ENCODE measurements at places on chromosomes 1 and 21. TPM values are rescaled to one million over a fixed set of nuclear protein-coding genes. Genes with fewer than 3 reads are reported as not detected.
A peak's percentile ranks its signal among the peaks of the same experiment; 100 is the strongest.

- H3K4me3 ChIP-seq = no peak overlapping the region
- no peaks in the 10 kb centered on the region for H3K27me3 ChIP-seq
- H3K36me3 ChIP-seq = no peaks in the 10 kb centered on the region
- H3K27ac ChIP-seq = no peak overlapping the region
- H3K4me1 ChIP-seq = peaks cover 4% of the 10 kb centered on the region
- DNase-seq = no peak
Measured at GRCh38 chr1:234212764-234213657, 160.2 kb upstream of the COA6 start.

DNA sequence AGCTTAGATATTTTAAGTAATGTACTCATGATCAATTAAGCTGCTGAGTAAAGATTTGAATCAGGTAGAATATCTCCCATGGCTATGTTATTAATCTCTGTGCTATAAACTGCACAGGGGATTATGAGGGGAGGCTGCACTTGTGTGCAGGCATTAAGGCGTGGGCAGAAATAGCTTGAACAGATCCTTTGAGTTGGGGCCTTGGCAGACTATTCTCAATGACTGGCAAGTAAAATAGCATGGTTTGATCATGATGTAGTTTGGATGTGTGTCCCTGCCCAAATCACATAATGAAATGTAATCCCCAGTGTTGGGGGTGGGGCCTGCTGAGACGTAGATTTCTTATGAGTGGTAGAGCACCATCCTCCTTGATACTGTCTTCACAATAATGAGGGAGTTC lies 220.3 kb downstream of the PLPP3 start:
- no peak overlapping the region for H3K27ac ChIP-seq
- H3K4me3 ChIP-seq = no peak overlapping the region
- no peak for DNase-seq
- no peaks in the 10 kb centered on the region for H3K36me3 ChIP-seq

GRCh38 chr1:6486433-6487011 lies 4.9 kb downstream of the PLEKHG5 start:
- H3K27me3 ChIP-seq = no peaks in the 10 kb centered on the region
- peak; percentile 89 for DNase-seq
- no peak overlapping the region for H3K27ac ChIP-seq

DNA sequence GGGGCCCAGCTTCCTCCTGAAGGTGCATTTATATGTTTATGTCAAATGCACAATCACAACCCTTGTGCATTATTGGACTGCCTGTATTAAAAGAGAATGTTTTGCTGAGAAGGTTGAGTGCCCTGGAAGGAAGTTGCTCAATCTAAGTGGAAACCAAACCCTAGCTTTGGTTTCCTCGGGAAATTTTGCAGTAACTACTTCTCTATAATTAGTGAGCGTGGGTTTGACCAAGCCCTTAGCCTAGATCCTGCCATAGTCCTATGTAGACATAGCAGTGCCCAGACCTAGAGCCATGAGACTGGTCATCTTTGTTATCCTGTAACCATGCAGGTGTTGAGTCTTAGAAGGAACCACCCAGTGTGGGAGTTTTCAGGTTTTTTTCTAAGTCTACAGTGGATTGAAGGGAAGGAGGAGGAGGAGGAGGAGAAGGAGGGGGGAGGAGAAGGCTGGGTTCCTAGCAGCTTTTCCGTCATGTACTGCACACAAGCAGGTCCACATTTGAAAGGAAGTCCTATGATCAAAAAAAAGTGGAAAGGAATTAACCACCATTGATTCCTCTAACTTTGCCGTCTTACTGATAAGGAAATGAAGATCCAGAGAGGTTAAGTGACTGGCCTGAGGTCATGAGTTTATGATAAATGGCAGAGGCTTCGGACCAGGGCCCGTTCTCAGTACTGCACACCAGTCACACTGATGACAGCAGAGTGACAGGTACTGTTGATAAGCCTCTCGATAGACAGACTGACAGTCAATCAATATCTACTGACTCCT lies 72.2 kb upstream of the LYST start:
- H3K4me3 ChIP-seq = no peak overlapping the region
- DNase-seq = no peak
- no peaks in the 10 kb centered on the region for H3K4me1 ChIP-seq
- no peaks in the 10 kb centered on the region for H3K36me3 ChIP-seq
- peak overlapping the region; percentile 8 for H3K27ac ChIP-seq

DNA sequence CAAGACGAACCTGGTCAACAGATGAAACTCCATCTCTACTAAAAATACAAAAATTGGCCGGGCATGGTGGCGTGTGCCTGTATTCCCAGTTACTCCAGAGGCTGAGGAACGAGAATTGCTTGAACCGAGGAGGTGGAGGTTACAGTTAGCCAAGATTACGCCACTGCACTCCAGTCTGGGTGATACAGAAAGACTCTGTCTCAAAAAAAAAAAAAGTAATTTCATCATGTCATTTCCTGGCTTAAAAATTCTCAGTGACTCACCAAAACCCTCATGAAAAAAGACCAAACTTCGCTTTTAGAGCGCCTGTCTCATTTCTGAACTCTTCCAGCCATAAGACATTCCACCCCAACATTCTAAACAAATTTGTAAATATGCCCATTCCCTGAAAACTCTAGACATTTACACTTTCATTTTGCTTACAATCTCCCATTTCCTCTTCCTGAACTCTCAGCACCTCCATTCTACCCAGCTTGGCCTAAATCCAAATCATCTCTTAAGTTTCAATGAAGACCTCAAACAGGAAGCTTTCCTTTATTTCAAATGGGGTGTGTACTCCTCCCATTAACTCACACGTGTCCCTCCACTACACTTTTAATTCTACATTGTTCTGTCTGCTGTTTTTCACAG lies 50.5 kb upstream of the PRRC2C start:
- peaks cover 4% of the 10 kb centered on the region for H3K4me1 ChIP-seq
- H3K4me3 ChIP-seq = peak overlapping the region; percentile 5
- H3K27me3 ChIP-seq = no peaks in the 10 kb centered on the region

DNA sequence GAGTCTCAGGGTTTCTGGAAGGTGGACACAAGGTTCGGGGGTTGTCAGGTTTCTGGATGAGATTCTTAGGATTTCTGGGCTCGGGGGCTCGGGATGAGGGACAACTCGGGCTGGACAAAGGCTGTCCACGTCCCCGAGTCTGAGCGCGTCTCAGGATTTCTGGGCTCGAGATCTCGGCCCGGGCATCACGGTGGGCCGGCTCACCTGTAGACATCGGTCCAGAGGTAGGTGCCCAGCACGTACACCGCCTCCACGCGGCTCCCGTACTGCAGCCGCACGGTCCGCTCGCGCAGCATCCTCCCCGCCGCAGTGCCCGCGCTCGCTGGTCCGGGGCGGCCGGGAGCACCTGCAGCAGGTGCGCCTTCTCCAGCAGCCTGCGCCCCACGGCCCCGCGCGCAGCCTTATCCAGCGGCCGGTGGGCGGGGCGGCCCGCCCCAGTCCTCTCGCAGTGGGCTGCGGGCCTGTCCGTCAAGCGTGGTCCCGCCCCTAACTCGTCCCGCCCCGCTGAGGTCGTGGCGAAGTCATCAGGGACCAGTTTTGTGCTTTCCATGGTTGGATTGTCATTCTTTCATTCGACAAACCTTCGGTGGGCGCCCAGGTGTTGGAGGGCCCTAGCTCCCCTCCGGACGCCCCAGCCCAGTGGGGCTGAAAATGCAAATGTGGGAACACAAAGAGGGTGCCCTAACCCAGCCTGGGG lies at the start of gene PADI2:
Gene PADI2, minus strand, starts transcription at position 376 of the 697 bp plus-strand sequence. Its CDS starts 80 bp downstream, at position 296.
- H3K27ac ChIP-seq = no peak within 1 kb of the TSS
- H3K36me3 ChIP-seq = no peaks in the 10 kb centered on the region
- H3K4me3 ChIP-seq = peak within 1 kb of the TSS; percentile 46
- peaks cover 7% of the 10 kb centered on the region for H3K4me1 ChIP-seq

DNA sequence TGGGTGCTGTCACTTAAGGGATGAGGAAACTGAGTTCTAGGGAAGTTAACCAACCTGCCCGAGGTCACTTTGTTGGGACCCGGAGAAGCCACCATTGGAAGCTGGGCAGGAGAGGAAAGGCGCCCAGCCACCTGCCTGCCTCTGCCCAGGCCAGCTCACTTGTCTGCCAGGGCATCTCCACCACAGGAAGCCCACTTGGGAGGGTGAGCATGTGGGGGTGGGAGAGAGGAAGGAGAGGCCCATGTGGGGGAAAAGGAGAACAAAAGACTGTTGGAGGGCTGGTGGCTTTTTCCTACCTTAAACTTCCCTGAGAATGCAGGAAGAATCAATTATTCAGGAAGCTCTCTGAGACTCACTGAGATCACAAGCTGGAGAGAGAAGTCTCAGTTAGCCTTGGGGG lies 43.8 kb upstream of the SELENON start:
- H3K4me3 ChIP-seq = no peak overlapping the region
- no peaks in the 10 kb centered on the region for H3K4me1 ChIP-seq
- H3K27ac ChIP-seq = no peak overlapping the region
- no peak for DNase-seq
- no peaks in the 10 kb centered on the region for H3K27me3 ChIP-seq

DNA sequence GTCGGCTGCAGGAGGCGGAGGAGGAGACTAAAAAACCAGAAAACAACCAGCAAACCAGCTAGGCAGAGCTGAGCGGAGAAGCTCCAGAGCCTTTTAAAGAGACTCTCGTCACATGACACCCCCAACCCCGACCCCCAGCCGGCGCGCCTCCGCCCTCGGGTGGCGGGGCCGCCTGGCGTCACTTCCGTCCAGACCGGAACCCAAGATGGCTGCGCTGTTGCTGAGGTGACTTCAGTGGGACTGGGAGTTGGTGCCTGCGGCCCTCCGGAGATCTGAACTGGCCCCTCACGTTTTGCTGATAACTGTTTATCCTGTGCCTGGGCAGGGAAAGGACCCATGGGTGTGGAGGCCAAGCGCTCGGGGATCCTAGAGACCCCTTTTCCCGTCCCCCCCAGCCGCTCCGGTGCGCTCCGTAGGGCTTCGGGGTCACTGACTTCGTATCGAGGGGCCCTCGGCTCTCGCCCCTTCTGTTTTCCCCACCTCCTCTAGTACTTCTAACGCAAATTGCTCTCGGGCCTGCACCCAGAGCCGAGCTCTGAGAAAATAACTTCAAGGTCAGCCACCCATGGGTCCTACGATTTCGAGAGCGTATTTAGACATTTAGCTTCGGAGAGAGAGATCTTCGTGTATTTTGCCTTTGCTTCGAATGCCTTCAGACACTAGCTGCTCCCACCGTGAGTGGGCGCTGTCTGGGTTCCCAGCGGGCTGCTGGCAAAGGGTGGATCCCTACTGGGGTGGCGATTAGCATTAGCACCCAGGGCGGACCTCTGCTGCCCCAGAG lies at the start of gene SDHC:
Gene SDHC, plus strand, starts transcription at position 181 of the 781 bp plus-strand sequence. Its CDS starts 25 bp downstream, at position 206.
- peak within 1 kb of the TSS; percentile 87 for H3K27ac ChIP-seq
- DNase-seq = peak; percentile 95
- H3K4me1 ChIP-seq = peaks cover 6% of the 10 kb centered on the region
- H3K27me3 ChIP-seq = no peaks in the 10 kb centered on the region
- peak within 1 kb of the TSS; percentile 81 for H3K4me3 ChIP-seq

DNA sequence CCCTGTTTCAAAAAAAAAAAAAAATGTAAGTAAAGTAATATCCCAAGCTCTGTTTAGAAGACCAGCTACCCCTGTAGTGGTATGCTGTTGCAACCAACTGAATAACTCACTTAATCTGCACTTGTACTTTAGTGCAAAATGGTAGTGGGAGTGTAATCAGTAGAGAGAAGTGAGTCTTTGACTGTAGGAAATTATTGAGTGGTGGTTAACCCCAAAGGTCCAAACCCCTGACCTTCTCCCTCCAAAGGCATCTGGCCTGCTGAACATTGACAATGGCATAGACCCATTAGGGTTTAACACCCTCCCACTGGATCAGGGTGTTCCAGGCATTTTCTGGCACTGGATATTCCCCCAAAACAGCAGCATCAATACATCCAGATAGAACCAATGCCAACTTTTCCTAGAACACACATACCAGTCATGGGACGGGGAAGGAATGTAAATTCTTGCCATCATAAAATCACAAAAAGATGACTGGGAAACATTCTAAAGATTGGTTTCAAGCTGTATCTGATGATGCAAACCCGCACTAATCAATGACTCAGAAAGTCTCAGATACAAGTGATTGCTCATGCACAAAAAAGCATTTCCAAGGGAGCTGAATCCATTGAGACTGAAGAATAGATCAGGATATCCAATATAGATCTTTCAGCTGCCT lies 110.3 kb downstream of the MRPL39 start:
- H3K36me3 ChIP-seq = no peaks in the 10 kb centered on the region
- H3K4me1 ChIP-seq = no peaks in the 10 kb centered on the region
- no peak overlapping the region for H3K4me3 ChIP-seq
- DNase-seq = no peak
- H3K27ac ChIP-seq = no peak overlapping the region

DNA sequence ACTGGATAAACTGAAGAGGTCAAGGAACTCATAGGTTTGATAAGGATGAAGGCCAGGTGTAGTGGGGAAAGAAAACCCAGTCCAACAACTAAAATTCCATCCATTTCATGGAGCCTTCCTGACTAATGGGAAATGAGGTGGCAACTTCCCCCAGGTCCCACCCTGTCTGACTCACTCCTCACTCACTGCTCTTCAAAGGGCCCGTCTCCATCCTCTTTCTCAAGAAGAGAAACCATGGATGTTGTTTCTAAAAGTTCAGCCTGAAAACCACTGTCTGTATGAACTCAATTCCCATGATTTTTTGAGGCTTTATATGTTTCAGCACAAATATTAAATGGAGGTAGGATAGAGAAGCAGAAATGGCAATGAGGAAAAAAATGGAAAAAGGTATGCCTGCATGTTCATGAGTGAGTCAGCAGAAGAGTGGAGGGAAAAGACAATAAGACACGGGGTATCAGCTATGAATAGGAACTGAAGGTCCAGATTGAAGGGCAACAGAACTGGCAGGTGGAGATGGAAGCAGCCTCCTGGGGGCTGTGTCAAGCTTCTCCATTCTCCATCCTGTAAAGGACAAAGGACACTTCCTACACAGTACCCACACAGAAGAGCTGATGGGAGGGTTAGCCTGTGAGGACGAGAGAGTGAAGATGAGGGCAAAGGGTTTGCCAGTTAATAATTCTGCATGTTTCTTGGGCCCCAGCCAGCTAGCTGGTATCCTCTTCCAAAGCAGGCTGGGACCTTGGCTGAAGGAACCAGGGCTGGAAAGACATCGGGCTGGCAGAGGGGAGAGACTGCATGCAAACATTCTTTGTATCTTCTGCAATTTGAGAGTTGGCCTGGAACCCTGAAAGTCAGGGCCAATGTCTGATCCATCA lies 5.5 kb upstream of the ELOVL1 start:
- peak overlapping the region; percentile 41 for H3K27ac ChIP-seq
- H3K36me3 ChIP-seq = peaks cover 4% of the 10 kb centered on the region
- no peaks in the 10 kb centered on the region for H3K27me3 ChIP-seq
- DNase-seq = no peak
- H3K4me1 ChIP-seq = peaks cover 10% of the 10 kb centered on the region

HEYL gene
- 34.0 TPM for total RNA-seq

LHX4 gene
- total RNA-seq = not detected

EVI5 gene
- total RNA-seq = 19.8 TPM

KRTAP19-3 gene
- total RNA-seq = not detected
